DMS53 (cell line): ENCODE measurements at places on chromosomes 4 and X.

GRCh38 chr4:70666369-70666768, at the start of gene JCHAIN:
Gene JCHAIN (minus strand): TSS chr4:70666508. CDS start chr4:70666490, 18 bp downstream.
- DNase-seq = no peak

DNA sequence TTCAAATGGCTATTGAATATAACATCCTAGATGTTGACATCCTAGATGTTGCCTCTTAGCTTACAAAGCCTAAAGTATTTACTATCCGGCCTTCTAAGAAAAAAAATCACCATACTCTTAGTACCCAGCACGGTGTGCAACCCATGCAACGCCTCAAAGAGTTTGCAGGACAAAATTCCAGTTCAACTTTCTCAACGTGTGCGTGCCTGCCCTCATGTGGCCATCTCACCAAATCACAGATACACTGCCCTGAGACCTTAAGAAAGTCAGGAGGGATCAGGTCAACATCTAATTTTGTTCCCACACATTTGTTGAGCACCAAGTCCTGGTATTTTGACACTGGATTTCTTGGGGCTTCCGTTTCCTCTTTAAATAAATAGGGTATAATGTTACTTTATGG, 68.3 kb downstream of the CRMP1 start:
- peak; percentile 73 for DNase-seq

DNA sequence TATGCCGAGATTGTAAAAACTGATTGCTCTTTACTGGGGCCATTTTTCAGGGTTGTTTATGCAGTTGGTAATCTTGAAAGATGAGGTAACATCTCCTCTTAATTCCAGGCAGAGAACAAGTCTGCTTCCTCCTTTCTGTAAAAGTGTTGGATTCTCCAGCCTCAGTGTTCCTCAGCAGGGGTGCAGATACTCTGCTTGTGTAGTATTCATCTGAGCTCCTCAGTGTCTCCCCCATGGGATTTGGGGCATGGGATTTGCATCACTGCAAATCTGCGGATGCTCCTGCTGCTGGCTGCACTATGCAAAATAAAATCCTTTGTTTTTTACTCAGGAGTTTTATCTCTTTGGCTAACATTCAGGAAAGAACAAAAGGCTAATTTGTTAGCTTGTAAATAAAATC, 104.9 kb upstream of the ATP8A1 start:
- DNase-seq = no peak

GRCh38 chr4:176443646-176444409, 124.1 kb downstream of the SPCS3 start:
- DNase-seq = no peak
